ENCODE measurements at places on chromosomes 1 and 21.

DNA sequence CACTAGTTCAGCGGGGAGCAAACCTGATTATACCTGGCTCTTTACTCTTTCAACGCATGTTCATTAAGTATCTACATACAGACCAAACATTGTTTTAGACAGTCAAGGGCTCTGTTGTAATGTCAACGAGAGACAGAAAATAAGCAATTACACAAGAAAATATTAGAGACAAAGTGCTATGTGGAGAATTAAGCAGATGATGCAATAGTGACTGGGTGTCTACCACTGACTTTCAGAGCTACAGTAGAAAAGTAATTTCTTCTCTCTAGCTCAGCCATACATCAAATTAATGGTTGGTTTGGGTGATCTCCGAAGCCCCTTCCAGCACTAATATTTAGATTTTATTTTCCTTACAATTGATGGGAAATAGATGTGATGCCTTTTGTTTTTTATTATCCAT, 23.3 kb downstream of the FYB2 start:
- DNase-seq = no peak

- DNase-seq = no peak
Measured at GRCh38 chr1:149845416-149845815, 54.0 kb upstream of the BOLA1 start.

- DNase-seq = peak; percentile 69
Measured at GRCh38 chr21:26846036-26846931, 1.1 kb upstream of the ADAMTS1 start.

GRCh38 chr1:169452921-169453320, 25.6 kb upstream of the CCDC181 start:
- DNase-seq = no peak

DNA sequence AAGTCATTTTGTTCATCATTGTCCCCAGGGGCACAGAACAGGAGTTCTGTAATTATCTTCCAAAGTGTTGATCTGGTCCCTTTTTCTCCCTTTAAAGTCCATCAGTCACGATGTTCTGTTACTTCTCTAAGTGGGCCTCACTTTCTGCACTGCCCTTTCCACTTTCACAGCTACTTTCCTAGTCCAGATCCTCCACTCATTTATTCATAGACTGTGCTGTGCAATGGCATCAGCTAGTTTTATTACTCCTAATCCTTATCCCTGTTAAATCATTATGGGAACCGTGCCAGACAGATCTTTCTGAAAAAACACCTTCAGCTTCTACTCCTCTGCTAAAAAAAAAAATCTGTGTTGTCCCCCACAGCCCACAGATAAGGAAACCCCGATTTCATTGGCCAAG, 64.0 kb upstream of the BCL10 start:
- DNase-seq = no peak

- no peak for DNase-seq
Measured at GRCh38 chr1:235908742-235909520, 42.2 kb upstream of the LYST start.

- DNase-seq = no peak
Measured at GRCh38 chr1:231683439-231684165, 57.0 kb downstream of the DISC1 start.

DNA sequence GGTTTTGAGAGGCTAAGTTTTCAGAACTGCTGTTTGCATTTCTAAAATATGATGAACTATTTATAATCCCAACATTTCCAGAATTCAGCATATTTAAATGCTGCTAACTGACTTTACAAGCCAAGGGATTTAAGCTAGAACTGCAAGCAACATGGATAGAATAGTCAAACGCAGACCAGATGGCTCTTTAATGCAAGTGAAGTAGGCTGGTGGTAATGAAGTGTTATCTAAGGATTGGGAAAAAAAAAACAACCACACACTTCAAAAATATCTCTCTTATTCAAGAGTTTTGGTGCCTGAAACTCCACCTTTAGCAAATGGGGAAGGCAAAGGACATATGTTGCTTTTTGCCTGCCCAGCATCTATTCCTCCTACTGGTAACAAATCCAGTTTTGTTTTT, 20.9 kb upstream of the SSX2IP start:
- DNase-seq = no peak

- no peak for DNase-seq
Measured at GRCh38 chr1:96478228-96478627, 243.4 kb upstream of the PTBP2 start.

DNA sequence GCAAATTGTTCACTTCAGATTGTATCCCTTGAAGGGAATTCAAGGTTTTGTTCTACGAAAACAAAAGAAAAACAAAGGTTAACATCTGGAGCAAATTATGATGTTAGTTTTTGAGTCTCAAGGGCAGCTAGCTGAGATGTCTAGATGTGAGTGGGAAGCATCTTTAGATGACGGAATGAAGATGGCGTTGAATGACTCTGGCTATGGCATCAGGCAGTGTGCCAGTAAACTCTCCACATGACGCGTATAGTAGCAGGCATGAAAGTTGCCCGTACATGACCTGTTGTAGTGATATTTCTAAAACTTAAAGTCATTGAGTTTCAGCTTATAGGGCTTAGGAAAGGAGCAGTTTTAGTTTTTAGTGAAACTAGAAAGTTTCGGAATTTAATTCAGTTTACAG, 12.3 kb upstream of the SDC3 start:
- DNase-seq = no peak

DNA sequence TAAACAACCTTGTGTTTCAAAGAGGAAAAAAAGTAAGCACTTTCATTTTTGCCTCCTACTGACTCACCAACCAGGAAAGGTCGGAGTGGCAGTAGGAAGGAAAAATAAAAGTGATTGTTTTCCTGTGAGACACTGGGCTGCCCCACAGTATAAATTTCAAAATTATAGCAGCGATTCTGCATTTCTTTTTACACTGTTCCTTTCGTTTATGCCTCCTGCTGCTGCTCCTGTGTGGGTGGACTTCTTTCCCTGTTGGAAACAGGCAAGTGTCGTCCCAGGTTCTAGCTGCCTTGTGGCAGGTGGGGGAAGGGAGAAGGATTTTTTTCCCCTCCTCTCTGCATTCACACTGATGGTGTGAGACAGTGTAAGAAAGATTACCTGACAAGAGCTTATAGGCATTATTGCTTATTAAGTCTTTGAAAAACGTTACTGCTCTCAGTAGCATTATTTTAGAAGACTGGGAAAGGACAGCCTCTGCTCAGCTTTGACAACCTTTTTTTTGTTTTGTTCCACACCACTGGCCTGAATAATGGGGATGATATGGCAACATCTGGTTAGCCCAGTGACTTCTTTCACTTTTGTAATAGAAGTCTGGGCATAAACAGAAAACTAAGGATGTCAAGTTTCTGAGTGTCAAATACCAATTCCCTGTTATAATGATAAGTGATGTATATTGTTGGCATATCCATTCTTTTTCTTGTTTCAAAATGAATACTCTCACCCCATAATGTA, 77.9 kb downstream of the NEK7 start:
- DNase-seq = no peak

- DNase-seq = no peak
Measured at GRCh38 chr1:29657816-29658215, 421.5 kb downstream of the PTPRU start.

GRCh38 chr21:29072873-29073221, 601 bp downstream of the CCT8 start:
- no peak for DNase-seq

DNA sequence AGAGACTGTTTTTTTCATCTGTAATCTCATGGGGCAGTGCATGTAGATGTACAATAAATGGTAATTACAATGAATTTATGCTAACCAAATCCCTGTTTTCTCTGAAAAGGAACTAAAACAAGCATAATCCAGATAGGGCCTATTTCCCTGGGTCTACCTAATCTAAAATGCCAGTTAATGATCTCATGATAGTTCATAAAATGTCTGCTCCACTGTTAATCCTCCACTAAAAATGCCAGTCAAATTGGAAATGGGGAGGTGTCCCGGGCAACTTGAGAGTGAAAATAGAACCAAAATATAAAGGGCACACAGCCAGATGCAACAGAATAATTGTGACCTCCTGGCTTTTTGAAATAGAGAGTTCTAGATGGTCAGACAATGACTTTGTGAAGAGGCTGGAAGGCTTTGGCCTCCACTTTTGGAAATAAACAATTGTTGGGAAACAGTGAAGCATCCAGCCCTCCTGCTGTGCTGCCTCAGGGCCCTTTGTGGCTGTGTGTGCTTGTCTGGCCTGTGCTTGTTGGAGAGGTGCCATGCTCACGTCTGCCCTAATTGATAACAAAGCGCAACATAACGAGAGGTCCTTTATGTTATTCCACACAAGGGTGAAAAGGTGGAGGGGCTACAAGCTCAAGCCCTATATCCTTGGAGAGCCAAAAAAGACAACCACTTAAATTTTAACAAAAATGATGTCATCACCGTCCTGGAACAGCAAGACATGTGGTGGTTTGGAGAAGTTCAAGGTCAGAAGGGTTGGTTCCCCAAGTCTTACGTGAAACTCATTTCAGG, 97.7 kb downstream of the ATP5PO start:
- DNase-seq = no peak

- no peak for DNase-seq
Measured at GRCh38 chr1:171645553-171646248, 6.8 kb downstream of the MYOC start.

DNA sequence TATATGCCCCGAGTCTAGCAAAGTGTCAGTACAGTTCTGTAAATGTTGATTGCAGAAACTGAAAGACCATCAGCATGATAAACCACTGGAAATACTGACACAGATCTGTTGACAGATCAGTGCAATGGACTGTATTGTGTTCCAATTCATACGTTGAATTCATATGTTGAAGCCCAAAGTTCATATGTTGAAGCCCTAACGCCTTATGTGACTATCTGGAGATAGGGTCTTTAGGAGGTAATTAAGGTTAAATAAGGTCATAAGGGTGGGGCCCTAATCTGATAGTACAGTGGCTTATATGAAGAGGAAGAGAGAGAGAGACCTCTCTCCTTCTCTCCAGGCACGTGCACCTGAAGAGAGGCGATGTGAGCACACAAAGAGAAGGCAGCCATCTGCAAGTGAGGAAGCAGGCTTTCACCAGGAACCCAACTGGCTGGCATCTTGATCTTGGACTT, 144.7 kb downstream of the MRPL39 start:
- no peak for DNase-seq

DNA sequence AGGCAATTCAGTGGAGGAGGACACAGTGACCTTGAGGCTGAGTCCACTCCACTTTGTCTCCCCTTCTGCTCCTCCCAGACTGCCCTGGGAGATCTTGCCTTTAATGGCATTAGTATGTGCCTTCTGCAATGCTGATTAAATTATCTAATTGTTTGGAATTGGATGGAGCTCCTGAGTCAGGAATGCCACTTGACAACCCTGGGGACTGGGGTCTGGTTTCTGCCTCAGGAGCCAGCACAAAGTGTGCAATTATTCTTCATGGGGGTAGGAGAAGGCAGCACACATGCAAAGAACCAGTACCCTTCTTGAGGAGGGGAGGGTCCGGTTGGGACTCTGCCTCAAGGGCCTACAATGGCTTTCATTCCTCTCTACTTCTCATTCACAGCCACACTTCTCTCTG, 11.9 kb upstream of the PLXNA2 start:
- no peak for DNase-seq

DNA sequence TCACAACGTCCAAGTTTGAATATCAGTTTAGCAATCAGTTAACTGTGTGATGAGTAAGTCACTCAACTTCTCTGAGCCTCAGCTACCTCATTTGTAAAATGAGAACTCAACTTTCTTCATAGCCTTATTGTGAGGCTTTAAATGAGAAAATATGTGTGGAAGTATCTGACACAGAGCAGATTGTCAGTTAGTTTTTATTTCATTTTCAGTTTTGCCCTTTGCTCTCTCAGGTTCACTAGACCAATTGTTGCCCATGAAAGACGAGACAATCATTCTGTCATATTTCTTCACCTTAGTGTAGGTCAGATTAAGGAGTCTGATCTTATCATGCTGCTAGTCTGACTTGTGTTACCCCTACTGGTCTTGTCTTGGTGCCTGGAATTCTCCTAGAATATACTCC, 232.8 kb upstream of the PTBP2 start:
- DNase-seq = no peak

- DNase-seq = no peak
Measured at GRCh38 chr1:20958430-20958829, 171.3 kb upstream of the HP1BP3 start.

- DNase-seq = no peak
Measured at GRCh38 chr1:237197470-237198425, 155.8 kb downstream of the RYR2 start.

DNA sequence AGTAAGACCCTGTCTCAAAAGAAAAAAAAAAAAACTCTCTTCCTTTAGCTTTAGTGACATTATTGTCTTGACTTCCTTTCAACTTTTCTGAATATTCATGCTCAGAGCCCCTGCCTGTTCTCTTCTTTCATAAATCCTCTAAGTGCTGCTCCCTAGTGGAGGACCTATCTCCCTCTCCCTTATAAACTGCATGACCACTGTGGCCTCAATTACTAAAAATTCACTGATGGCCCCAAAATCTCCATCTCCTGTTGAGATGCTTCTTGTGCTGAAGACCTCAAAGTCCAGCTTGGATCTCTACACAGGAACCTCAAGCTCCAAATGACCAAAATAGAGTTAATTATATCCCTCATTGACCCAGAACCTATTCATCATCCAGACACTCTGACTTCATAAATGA, 7.8 kb downstream of the ITLN1 start:
- no peak for DNase-seq

DNA sequence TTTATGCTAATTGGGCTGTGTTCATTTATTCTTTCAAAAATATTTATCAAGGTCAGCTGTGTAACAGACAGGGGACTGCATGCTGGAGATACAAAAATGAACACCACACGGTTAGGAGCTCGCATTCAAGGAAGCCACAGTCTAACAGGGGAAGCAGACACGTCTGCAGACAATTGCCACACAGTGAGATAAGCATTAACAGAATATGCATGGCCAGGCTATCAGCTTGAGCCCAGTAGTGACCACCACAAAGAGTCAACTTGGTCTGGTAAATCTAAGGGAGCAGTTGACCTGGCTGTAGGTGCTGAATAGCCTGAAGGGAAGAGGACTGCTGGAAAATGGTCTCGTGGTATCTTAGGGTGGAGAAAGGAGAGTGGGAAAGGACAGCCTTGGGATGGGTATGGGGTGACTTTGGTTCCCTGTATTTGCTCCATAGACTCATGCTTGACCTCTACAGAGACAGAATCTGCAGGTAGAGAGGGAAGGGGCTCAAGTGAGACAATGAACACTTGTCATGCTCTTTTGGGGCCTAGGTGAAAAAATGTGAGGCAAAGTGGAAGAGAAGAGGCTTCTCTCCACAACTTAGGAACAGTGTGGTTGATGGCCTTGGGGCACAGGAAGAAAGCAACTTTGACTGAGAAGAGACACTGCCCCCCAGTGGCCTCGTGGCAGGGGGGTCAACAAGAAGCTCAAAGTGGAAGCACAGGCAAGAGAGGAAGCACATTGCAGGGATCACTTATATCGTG, 7.6 kb upstream of the NPL start:
- peak; percentile 53 for DNase-seq

DNA sequence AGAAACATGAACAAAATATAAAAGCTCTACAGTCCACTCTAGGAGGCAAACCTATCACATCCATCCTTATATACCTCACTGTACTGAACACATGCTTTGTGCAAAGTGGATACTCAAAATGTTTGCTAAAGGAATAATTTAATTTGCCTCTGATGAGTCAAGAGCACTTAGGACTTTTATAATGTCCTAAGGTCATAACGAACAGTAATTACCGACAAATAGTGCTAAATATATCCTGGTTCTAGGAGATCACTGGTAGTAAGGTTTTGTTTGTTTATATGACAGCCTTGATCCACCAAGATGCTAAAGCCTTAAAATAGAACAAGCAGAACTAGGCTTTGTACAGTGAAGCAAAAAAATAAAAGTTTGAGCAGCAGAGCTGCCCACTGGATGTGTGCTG, 70.6 kb downstream of the GADD45A start:
- DNase-seq = no peak

All from nucleus accumbens (tissue), 56 donors.